ENCODE measurements at places on chromosomes 16 and 17.
A peak's percentile ranks its signal among the peaks of the same experiment; 100 is the strongest.

DNA sequence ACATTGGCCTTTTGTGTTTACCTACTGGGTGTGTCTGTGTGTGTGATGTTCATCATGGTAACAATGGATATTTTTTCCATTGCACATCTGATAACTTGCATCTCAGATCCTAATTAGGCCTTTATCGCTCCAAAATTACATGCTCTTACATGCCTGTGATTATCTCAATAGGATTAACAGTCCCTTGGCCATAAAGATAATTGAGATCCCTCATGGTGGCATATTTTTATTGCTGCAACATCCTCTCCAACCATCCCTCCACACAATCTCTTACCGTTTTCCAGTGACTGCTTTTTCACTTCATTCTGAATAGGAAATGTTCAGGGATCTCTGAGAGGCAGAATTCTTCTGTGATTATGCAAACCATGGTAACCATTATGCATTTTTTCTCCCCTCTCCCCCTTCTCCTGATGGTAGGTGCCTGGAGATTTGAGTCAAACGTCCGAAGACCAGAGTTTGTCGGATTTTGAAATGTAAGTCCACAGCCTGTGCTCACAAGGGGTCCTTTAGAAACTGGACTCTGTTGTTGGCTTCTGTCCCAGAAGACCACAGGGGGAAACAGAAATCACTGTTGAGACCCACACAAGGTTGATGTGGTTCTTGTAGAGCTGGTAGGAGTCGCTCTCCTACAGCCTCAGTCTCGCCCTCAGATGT lies 405.5 kb downstream of the CPPED1 start:
- H3K27ac ChIP-seq: no peak overlapping the region
- no peak overlapping the region for H3K4me3 ChIP-seq
- H3K36me3 ChIP-seq: peaks cover 5% of the 10 kb centered on the region
- no peak for DNase-seq

DNA sequence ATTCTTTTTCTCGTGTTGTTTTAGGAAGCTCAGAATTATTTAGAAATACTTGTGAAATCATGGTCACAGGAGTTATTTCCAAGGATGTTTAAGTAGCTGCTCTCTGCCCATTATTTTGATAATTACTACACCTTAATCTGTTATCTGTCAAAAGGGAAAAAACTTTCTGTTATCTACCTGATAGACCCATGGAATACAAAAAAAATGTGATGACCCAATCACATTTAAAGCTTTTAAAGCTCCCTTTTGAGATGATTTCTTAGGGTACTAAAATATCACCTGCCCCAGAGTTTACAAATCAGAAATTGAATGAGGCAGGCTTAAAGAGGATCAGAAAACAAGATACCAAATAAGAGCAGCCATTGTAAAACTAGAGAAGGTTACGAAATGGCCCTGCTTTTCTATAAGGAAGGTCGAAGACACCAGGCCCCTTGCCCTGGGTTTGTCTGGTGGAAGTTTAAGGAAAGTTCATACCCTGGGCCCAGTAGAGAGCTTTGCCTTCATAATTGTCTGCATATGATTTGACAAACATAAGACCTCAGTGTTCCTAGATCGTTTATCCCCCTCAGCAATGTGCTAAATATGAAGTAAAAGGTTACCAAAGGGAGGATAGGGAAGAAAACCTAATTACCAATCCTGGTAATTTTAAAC lies 149.9 kb upstream of the TBX2 start:
- no peak overlapping the region for H3K27ac ChIP-seq
- H3K4me3 ChIP-seq: no peak overlapping the region
- H3K27me3 ChIP-seq: no peaks in the 10 kb centered on the region
- H3K36me3 ChIP-seq: no peaks in the 10 kb centered on the region
- no peak for DNase-seq

GRCh38 chr17:57270801-57271245 lies 14.5 kb downstream of the MSI2 start:
- no peaks in the 10 kb centered on the region for H3K27me3 ChIP-seq
- peaks cover 40% of the 10 kb centered on the region for H3K36me3 ChIP-seq
- H3K27ac ChIP-seq: no peak overlapping the region
- no peak overlapping the region for H3K4me3 ChIP-seq
- peaks cover 19% of the 10 kb centered on the region for H3K4me1 ChIP-seq
- no peak for DNase-seq

DNA sequence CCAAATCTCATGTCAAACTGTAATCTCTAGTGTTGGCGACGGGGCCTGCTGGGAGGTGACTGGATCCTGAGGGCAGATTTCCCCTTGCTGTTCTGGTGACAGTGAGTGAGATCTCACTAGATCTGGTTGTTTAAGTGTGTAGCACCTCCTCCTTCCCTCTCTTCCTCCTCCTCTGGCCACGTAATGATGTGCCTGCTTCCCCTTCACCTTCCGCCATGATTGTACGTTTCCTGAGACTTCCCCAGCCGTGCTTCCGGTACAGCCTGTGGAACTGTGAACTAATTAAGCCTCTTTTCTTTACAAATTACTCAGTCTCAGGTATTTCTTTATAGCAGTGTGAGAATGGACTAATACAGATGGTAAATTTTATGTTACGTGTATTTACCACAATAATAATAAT lies 49.2 kb downstream of the METTL16 start:
- peak overlapping the region; percentile 50 for H3K27ac ChIP-seq
- no peaks in the 10 kb centered on the region for H3K27me3 ChIP-seq
- DNase-seq: no peak
- no peak overlapping the region for H3K4me3 ChIP-seq
- peaks cover 68% of the 10 kb centered on the region for H3K36me3 ChIP-seq

GRCh38 chr16:71576971-71577370 lies at the start of gene TAT:
TAT (minus strand) TSS chr16:71577092; CDS start chr16:71576415, 677 bp downstream.
- no peaks in the 10 kb centered on the region for H3K36me3 ChIP-seq
- no peak for DNase-seq
- no peak within 1 kb of the TSS for H3K4me3 ChIP-seq
- no peak within 1 kb of the TSS for H3K27ac ChIP-seq

GRCh38 chr17:44780161-44780560 lies 21.4 kb downstream of the ADAM11 start:
- no peak overlapping the region for H3K27ac ChIP-seq
- no peak overlapping the region for H3K4me3 ChIP-seq
- peak; percentile 61 for DNase-seq
- H3K27me3 ChIP-seq: no peaks in the 10 kb centered on the region

GRCh38 chr16:79395591-79395990 lies 204.9 kb downstream of the MAF start:
- no peak overlapping the region for H3K4me3 ChIP-seq
- H3K36me3 ChIP-seq: no peaks in the 10 kb centered on the region
- DNase-seq: no peak
- no peaks in the 10 kb centered on the region for H3K4me1 ChIP-seq

GRCh38 chr16:57815987-57816745 lies 13.9 kb upstream of the KIFC3 start:
- H3K4me3 ChIP-seq: no peak overlapping the region
- H3K27ac ChIP-seq: peak overlapping the region; percentile 58
- H3K4me1 ChIP-seq: no peaks in the 10 kb centered on the region
- no peaks in the 10 kb centered on the region for H3K36me3 ChIP-seq

DNA sequence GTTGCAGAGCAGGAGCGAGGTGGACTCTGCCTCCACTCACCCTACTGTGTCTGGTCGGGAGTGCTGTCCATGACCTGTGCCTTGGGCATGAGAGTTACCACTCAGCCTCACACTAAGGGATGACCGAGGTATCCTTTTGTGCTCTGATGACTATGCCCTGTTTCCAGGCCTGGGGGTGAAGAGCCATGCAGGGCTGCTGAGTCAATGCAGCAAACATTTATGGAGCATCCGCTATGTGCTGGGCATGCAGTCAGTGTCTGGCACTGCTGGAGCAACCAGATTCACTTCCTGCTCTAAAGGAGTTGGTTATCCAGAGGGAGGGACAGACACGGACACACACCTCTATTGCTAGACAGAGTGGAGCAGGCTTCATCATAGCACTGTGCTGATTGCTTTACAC lies 7.6 kb upstream of the HNF1B start:
- H3K4me1 ChIP-seq: no peaks in the 10 kb centered on the region
- H3K27ac ChIP-seq: no peak overlapping the region
- H3K4me3 ChIP-seq: no peak overlapping the region
- H3K27me3 ChIP-seq: no peaks in the 10 kb centered on the region
- DNase-seq: no peak
- no peaks in the 10 kb centered on the region for H3K36me3 ChIP-seq

DNA sequence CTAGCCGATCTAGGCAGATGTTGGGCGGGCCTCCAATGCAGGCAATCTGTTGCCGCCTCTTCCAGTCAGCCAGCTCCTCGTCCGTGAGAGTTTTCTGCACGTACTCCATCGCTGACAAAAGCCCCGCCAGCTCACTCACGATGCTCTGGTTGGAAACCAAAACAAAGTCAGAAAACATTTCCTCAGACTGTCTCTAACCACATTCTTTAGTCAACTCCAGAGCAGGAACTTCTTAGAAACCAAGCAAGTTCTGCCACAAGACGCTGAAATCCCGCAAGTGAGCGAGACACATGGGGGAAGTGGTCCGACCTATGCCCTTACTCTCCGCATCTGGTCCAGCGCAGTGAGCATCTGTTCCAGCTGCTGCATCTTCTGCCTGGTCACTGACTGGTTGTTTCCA lies 49.1 kb downstream of the STAT5A start:
- peaks cover 86% of the 10 kb centered on the region for H3K36me3 ChIP-seq
- no peak for DNase-seq
- H3K4me3 ChIP-seq: no peak overlapping the region
- H3K4me1 ChIP-seq: peaks cover 59% of the 10 kb centered on the region
- H3K27me3 ChIP-seq: no peaks in the 10 kb centered on the region

DNA sequence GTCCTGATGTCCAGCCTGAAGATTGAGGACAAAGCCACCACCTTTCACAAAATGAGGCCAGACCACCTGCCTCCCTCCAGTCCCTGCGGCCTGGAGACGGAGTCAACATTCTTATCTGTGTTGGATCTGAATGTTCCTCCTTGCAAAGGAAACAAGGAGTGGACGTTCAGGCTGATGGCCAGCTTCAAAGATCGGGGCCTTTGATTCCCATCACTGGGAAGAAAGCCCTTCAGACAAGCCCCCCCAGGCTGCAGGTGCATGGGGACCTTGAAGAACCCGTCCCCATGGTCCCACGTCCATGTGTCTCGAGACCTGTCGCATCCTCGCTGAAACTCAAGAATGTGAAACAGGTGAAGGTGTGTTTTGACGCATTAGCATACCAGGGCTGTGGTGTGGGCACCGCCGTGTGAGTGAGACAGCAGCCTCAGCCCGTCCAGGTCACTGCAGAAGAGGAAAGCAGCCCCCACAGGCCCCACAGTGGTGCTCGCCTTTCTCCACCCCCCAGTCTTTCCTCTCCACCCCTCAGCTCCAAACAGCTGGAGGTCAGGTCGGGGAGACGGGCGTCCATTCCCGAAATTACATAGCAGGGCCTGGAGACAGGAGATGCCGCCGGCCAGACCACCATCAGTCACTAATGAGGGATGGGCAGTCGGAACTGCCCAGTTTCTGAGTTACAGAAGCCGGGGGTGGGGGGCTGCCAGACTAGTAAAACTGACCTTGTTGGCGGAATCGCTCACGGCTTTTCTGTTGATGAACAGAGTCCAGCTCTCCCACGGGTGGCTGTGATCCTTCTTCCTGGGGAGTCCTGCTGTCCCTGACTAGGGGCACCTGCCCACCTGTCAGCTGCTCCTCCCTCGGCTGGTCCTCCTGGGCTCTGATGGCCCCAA lies 877 bp upstream of the CSNK1D start:
- peak overlapping the region; percentile 100 for H3K27ac ChIP-seq
- H3K4me3 ChIP-seq: peak overlapping the region; percentile 73
- no peaks in the 10 kb centered on the region for H3K36me3 ChIP-seq
- DNase-seq: peak; percentile 78

- H3K27ac ChIP-seq: peak overlapping the region; percentile 100
- no peaks in the 10 kb centered on the region for H3K36me3 ChIP-seq
- peak overlapping the region; percentile 80 for H3K4me3 ChIP-seq
- no peaks in the 10 kb centered on the region for H3K27me3 ChIP-seq
- DNase-seq: peak; percentile 93
- peaks cover 36% of the 10 kb centered on the region for H3K4me1 ChIP-seq
Measured at GRCh38 chr17:45160447-45161287, 1.0 kb upstream of the HEXIM2 start.

- no peak overlapping the region for H3K27ac ChIP-seq
- no peak overlapping the region for H3K4me3 ChIP-seq
- no peak for DNase-seq
- H3K27me3 ChIP-seq: peaks cover 29% of the 10 kb centered on the region
- no peaks in the 10 kb centered on the region for H3K4me1 ChIP-seq
- no peaks in the 10 kb centered on the region for H3K36me3 ChIP-seq
Measured at GRCh38 chr16:23052908-23053580, 96.2 kb downstream of the USP31 start.

GRCh38 chr16:27748868-27749546 lies 199.1 kb downstream of the KATNIP start:
- no peak overlapping the region for H3K4me3 ChIP-seq
- no peak for DNase-seq
- H3K36me3 ChIP-seq: no peaks in the 10 kb centered on the region

- no peak for DNase-seq
- no peaks in the 10 kb centered on the region for H3K27me3 ChIP-seq
Measured at GRCh38 chr17:79679631-79680317, 51.0 kb upstream of the ENPP7 start.

GRCh38 chr16:11060842-11061241 lies 116.5 kb downstream of the CLEC16A start:
- DNase-seq: no peak
- peaks cover 18% of the 10 kb centered on the region for H3K36me3 ChIP-seq
- H3K27me3 ChIP-seq: no peaks in the 10 kb centered on the region
- no peak overlapping the region for H3K4me3 ChIP-seq
- no peak overlapping the region for H3K27ac ChIP-seq

- H3K27ac ChIP-seq: peak overlapping the region; percentile 97
- peak; percentile 88 for DNase-seq
- no peaks in the 10 kb centered on the region for H3K27me3 ChIP-seq
- H3K36me3 ChIP-seq: peaks cover 3% of the 10 kb centered on the region
Measured at GRCh38 chr17:63696381-63696961, 3.5 kb downstream of the LIMD2 start.

DNA sequence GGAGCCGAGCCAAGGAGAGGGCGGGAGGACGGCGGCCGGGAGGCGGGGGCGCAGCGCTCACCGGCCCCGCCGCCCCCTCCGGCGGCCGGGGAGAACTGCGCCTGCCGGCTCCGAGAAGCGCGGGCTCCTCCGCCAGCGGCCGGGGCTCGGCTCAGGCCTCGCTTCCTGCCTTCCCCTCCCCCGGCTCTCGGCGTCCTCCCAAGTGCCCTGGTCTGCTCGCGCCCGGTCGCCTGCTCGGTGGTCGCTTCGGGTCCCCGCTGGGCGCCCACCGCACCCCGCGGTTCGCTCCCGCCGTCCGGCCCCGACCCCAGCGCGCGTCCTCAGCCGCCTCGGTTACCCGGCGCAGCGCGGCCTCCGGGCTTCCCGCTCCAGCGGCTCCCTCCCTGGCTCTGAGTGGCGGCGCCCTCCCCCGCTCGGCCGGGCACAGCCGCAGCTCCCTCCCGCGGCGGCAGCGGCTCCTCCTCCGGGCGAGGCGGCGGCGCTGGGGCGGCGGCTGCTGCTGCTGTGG lies 313 bp downstream of the UBTF start:
- no peaks in the 10 kb centered on the region for H3K27me3 ChIP-seq
- no peaks in the 10 kb centered on the region for H3K36me3 ChIP-seq
- H3K27ac ChIP-seq: peak overlapping the region; percentile 99
- no peak for DNase-seq

Data from spleen (tissue), 13 donors.